ENCODE measurements at places on chromosomes 1 and 21.

DNA sequence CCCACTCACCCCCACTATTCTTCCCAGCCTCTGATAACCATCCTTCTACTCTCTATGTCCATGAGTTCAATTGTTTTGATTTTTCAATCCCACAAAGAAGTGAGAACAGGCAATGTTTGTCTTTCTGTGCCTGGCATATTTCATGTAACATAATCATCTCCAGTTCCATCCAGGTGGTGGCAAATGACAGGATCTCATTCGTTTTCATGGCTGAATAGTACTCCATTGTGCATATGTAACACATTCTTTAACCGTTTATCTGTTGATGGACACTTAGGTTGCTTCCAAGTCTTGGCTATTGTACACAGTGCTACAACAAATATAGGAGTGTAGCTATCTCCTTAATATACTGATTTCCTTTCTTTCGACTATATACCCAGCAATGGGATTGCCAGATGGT is 169.3 kb upstream of the NFIA start:
- no peak for DNase-seq

- no peak for DNase-seq
These were observed 53.2 kb downstream of the PTGS2 start for GRCh38 chr1:186627019-186627418.

DNA sequence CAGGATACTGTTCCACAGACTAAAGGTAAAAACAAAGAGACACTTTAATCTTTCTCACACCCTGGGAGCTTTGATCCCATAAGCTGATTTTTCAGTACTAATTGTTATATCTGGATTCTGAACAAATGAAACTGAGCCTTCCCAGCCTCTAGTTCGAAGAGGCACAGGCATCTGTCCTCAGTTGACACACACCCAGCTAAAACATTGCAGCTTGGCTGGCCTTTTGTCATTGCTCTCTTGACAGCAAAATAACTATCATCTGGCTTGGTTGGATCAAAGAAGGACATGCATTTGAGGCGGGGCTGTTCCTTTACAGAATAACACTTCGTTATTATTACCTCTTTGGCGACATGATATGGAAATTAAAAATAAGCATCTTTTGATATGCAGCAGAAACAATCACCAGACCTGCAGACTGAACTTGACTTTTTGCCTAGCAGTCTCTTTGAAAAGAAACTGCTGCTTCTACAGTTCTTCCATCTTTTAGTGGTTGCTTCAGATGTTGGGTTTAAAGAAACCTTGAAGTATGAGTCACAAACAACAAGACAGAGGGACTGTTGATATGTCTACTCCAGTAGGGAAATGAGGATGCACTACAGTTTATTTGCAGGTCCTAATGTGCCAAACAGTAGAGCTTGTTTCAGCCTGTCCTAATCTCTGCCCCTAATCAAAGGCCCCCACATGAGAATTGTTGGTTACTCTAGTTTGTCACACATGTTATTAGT is 166.5 kb downstream of the TPR start:
- no peak for DNase-seq

GRCh38 chr1:64584479-64584878 is 114.5 kb downstream of the CACHD1 start:
- no peak for DNase-seq

GRCh38 chr1:180309338-180309737 is 79.3 kb downstream of the LHX4 start:
- DNase-seq: no peak

- no peak for DNase-seq
These were observed 12.0 kb upstream of the VWA5B1 start for GRCh38 chr1:20278692-20279130.

DNA sequence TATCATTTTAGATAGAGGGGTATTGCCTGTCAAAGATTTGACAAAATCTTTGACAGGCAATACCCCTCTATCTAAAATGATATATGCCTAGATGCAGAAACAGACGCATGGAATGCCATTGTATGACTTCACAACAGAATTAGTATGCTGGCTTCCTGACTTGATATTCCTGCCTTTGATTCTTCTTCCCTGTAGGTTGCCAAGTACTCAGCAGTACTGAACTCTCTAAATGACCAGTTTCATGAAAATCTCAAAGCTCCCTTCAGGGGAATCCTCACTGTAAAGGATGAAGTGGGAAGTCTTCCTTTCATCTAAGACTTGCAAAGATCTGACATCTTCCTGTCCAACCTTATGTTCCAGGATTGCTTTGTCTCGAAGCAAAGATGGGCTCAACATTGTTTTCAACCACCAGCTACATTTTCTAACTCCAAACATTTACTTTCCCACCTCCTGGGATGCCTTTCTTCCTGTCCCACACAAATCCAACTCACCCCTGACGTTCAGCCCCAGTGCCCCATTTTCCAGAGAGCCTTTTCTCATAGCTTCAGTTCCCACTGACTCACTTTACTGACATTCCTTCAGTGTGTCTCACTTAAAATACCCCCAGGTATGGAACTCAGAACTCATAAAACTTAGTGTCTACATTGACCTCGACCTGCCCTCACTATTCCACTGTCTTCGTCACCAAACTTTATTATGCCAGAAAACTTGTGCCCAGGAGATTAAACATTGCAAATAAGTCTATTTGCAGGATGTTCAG is 67.3 kb upstream of the KCNJ6 start:
- no peak for DNase-seq

GRCh38 chr1:233448109-233448689 is 120.7 kb downstream of the MAP3K21 start:
- no peak for DNase-seq

GRCh38 chr1:179637211-179637860 is 45.7 kb downstream of the TDRD5 start:
- DNase-seq: no peak

DNA sequence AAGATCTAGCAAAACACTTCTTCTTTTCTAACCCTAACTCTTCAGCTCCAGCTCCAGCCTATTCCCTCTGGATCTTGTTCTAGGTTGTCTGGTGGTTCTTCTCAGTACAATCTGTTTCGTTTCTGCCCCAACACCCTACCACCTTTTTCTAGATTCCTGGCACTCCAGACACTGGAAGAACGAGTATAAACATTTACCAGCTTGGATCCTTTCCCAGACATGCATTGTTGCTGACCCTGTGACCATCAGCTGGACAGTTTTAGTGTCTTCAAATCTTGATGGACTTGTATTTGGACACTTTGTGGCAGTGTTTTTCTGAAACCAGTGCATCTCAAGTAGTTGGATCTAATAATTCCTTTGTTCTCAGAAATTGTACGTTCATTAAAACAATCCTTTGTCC is 30.6 kb upstream of the CACNA1E start:
- DNase-seq: no peak
